Fibroblast of the aortic adventitia (primary cell): ENCODE measurements at places on chromosomes 2 and 18. TPM values are rescaled to one million over a fixed set of nuclear protein-coding genes. Genes with fewer than 3 reads are reported as not detected.

DNA sequence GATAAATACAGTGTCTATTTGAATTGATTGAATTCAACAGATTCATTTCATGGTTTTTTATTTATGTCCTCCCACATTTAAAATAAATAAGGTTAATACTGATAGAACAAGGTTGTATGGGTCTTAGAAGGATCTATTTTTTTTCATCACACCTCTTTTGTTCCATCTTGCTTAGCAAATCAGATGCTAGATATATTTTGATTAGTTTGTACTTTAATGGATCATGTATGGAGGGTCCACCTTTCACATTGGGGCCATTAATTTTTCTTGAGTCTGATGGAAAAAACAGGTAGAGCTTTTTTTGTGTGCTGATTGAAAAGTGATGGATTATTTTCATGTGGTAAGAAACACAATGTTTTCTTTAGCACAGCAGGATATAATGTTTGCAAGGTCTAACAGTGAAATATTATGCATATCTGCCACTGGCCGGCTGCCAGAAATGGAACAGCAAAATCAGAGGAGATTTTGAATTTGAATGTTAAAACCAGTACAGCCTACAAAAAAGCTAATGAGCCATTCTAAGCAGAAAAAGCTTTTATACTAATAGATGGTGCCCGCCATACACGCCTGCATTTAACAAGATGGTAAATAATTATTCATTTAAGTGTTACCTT is 188.1 kb upstream of the ETAA1 start:
- DNase-seq = no peak

GRCh38 chr2:96506016-96506906 is 1.1 kb upstream of the NEURL3 start:
- DNase-seq = no peak

DNA sequence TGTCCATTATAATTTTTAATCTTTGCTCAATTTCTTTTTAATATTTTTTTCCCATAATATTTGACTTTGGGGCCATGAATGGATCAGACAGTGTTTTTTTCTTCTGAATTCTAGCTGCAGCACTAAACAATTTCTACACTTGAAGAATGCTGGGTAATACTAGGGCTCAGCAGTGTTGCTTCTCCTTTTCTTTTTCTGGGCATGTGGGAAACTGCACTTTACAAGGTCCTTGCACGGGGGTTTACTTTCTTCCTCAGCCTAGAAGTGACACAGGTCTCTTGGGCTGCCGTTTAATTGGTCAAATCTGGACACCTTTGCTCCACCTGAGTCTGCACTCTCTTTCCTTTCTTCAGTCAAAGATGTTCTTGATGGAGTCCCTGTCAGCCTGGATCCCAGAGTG is 135.4 kb upstream of the APCDD1 start:
- DNase-seq = no peak

DNA sequence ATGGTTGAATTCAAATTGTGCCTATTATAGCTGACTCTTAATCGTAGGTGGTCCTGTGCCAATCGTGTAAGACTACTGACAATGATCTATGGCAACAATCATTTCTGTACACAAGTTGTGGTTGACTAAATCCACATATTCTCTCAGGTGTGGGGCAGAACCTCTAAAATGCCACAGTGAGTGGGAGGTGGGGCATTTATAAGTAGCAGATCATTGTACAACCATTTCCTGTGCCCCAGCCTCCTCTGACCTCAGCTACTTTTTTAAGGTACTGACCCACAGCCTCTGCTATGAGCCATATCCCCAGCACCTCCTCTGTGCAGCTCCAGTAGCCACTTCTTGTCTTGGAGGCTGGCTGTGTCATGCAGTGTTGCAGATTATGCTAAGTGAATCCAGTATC is 48.6 kb upstream of the RAPH1 start:
- peak; percentile 57 for DNase-seq

DNA sequence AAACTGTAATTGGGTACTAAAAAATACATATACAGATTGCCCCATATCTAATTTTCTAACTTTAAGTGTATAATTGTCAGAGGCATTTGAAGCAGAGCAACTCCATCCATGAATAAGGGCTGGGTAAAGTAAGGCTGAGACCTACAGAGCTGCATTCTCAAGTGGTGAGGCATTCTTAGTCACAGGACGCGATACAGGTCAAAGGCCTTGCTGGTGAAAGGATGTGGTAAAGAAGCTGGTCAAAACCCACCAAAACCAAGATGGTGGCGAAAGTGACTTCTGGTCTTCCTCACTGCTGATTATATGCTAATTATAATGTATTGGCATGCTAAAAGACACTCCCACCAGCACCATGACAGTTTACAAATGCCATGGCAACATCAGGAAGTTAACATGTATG is 50.0 kb downstream of the SLC8A1 start:
- peak; percentile 81 for DNase-seq

DNA sequence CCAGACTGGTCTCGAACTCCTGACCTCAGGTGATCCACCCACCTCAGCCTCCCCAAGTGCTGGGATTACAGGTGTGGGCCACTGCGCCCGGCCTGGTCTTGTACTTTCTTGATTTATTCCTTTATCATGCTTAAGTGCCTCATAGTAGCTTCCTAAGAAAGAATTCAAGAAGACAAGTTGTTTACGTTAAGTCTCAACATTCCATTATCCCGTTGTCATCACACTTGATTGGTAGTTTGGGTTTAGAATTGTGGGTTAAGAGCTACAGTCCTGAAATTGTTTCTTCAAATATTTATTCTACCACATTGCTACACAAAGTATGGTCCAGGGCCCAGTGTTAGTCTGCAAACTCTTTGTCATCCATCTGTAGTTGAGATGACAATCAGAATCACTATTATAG is 194.0 kb downstream of the VWC2L start:
- no peak for DNase-seq

GRCh38 chr2:65450810-65451209 is 18.4 kb upstream of the SPRED2 start:
- no peak for DNase-seq

GRCh38 chr2:185185044-185185443 is 553.6 kb upstream of the FSIP2 start:
- DNase-seq = no peak

GRCh38 chr2:80242355-80242910 is 62.1 kb downstream of the LRRTM1 start:
- DNase-seq = no peak

DNA sequence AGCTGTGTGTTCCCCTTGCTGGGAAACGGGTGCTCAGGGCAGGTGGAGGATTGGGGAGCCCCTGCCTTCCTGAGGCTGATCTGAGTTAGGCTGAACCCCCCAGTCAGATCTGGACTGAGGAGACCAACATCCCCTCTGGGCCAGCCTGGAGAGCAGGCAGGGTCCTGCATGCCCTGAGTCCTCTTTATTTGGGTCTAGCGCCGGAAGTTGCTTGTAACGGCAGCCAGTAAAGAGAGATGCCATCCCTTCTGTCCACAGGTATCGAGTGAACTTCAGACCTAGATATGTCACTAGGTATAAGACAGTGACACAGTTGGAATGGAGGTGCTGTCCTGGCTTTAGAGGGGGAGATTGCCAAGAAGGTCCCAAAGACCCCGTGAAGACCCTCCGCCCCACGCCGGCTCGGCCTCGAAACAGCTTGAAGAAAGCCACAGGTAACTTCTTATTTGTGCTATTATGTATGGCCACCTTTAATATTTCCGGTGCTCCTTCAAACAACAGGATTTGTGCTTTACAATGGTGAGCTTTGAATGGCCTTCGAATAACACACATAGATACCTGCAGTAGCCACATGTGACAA is 38.0 kb downstream of the EMILIN2 start:
- no peak for DNase-seq

GRCh38 chr2:227783404-227784138 is 30.1 kb upstream of the CCL20 start:
- DNase-seq = no peak

DNA sequence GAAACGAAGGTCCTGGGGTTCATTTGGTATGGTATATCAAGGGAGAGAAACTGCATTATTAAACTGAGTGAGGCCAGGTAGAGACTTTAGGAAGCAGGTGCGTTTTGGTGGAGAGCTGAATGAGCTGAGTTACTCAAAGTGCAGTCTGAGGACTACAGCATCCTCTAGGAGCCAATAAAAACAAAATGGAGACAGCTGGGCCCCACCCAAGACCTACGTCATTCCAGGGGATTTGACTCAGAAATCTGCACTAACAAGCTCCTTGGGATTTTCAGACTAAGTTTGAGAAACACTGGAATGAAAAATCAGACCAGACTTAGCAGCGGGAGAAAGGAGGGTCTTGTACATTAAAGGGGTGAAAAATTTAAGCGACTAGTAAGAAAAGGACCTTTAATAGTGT is 131.5 kb downstream of the UXS1 start:
- DNase-seq = peak; percentile 31

DNA sequence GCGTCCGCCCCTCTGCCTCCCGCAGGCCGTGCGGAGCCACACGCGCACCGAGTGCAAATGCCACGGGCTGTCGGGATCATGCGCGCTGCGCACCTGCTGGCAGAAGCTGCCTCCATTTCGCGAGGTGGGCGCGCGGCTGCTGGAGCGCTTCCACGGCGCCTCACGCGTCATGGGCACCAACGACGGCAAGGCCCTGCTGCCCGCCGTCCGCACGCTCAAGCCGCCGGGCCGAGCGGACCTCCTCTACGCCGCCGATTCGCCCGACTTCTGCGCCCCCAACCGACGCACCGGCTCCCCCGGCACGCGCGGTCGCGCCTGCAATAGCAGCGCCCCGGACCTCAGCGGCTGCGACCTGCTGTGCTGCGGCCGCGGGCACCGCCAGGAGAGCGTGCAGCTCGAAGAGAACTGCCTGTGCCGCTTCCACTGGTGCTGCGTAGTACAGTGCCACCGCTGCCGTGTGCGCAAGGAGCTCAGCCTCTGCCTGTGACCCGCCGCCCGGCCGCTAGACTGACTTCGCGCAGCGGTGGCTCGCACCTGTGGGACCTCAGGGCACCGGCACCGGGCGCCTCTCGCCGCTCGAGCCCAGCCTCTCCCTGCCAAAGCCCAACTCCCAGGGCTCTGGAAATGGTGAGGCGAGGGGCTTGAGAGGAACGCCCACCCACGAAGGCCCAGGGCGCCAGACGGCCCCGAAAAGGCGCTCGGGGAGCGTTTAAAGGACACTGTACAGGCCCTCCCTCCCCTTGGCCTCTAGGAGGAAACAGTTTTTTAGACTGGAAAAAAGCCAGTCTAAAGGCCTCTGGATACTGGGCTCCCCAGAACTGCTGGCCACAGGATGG is 7.1 kb upstream of the WNT10A start:
- DNase-seq = no peak

GRCh38 chr18:49019446-49020045 is 68.8 kb upstream of the SMAD7 start:
- no peak for DNase-seq

DNA sequence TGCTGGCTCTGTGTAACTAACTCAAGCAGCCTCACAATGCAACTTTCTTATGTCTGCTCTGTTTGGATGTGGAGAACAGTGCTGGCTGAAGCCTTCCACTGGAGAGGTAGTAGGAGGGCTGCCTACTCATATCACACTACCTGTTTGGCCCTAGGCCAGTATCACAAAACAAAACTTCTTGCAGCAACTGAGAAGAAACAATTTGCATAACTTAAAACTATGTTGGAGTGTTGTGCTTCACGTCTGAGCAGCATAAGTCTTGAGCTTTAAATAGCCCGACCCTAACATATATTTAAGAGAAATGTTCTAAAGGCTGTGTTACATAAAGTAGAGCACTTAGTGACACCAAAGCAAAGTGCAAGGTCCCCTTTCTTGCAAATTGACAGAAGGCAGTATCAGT is 204.9 kb upstream of the ACVR2A start:
- DNase-seq = no peak

DNA sequence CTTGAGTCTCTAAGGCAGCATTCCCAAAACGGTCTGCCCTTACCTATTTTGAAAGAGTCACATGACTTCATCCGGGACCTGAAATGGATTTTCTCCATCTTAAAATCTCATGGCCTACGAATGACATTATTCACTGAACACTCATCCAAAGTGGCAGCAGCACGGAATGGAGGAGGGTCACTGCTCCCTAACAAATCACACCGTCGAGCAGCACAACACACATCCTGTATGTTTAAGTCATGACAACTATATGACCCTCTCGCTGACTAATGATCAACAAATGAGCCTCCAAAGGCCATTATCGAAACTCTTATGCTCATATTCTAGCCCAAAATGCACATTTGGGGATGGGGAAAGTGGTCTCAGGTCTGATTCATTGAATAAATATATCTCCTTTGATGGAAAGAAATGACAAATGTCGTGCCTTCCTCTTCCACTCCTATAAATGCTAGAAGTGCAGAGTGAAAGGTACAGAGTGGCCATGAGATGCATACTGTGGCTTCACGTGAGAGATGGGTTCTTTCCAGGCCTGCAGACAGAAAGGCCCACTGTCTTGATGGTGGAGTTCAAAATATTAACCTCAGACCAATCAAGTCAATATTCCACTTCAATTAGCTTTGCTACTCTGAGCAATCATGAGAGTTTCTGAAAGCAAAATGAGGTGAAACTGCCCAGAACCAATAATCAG is 70.8 kb downstream of the C2orf76 start:
- DNase-seq = no peak

GRCh38 chr2:98412751-98413458 is 31.8 kb upstream of the INPP4A start:
- DNase-seq = peak; percentile 69

VSNL1 gene
- total RNA-seq = 0.90 and 3.7 TPM in 2 replicates

CFC1 gene
- total RNA-seq = not detected in 2 replicates

CYB5A gene
- total RNA-seq = 38.8 and 89.2 TPM in 2 replicates

LRP1B gene
- total RNA-seq = 0.36 and 0.74 TPM in 2 replicates

IHH gene
- 0.09 TPM in 1 of 2 replicates, not detected in the other for total RNA-seq

PROM2 gene
- total RNA-seq = 0.18 and 0.33 TPM in 2 replicates

ZC3H15 gene
- 73.0 and 117 TPM in 2 replicates for total RNA-seq
